ENCODE measurements at places on chromosomes 11 and 22. TPM values are rescaled to one million over a fixed set of nuclear protein-coding genes. Genes with fewer than 3 reads are reported as not detected.

- DNase-seq = no peak
Measured at GRCh38 chr22:47818496-47818895, 1056.0 kb downstream of the TBC1D22A start.

DNA sequence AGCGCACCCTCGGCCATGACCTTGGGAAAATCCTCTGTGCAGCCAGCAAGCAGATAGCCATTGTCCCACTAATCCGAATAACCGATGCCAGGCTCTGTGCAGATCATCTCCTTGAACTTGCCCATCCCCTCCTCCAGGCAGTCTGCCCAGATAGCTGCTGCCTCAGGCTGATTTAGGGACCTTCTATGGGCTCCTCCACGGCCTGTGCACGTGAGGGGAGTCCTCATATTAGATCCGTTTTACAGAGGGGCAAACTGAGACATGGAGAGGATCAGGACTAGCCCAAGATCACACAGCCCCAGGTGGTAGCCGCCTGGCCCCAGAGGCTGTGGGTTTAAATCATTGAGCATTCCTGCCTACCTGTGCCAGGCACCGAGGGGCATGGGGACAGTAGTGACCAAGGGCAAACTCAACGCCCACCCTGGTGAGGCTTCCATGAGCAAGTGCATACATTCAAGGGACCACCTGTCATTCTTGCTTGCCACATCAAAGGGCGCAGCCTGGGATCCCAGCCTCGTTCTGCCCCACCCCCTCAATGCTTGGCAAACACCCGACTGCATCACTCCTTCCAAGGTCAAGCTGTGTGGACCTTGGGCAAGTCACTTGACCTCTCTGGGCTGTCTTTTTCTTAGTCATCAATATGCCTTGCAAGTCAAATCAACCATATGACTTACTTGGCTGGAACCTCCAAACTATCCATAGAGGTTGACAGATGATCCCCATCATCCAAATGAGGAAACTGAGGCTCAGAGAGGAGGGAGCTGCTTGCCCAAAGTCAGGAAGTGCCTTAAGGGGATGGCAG lies 131.6 kb downstream of the MN1 start:
- no peak for DNase-seq

DNA sequence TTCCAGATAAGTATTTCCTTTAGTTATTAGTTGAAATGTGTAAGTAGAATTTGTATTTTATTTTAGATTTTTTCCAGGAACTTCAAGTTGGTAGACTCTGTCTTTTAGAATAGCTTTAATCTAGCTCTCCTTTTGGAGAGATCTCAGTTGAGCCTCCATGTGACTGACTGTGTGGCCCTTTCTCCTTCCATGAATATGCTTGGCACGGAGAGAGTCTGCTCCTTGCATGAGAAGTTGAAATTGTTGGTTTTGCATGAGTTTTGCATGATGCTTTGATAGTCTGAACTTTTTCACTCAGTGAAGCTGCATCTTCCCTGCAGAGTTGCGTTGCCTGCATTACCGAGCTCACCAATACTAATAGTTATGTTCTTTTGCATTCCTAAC lies 32.8 kb upstream of the CTTN start:
- DNase-seq = no peak

DNA sequence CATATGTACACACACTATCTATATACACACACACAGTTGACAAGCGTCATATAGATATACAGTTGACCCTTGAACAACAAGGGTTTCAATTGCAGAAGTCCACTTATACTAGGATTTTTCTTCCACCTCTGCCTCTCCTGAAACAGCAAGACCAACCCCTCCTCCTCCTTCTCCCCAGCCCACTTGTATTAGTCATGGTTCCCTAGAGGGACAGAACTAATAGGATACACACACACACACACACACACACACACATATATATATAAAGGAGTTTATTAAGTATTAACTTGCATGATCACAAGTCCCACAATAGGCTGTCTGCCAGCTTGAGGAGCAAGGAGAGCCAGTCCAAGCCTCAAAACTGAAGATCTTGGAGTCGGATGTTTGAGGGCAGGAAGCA lies 92.9 kb downstream of the DHCR7 start:
- DNase-seq = no peak

DNA sequence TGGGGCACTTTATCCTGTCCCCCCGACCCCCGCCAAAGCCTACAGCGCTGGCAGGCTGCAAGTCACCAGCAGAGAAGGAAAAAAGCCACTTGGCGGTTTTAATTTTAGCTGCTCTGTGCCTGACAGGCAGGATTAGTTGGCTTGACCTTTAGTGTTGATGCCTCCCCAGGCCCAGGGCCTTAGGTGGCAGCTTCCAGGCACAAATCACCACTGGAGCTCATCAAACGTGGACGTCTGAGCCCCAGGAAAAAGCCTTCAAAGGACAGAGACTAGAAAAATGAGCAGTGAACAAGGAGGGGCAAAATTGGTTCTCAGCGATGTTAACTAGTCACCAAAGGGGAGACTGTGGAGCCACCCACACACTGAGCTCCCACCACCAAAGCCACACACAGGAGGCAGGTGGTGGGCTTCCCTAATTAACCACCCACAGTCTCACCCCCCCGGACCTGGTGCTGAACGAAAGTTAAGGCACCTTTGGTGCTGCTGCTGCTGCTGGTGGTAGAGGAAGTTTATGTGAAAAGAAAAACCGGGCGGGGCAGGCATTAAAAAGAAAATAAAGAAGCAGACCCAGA lies 4.4 kb upstream of the PYGM start:
- DNase-seq = no peak

DNA sequence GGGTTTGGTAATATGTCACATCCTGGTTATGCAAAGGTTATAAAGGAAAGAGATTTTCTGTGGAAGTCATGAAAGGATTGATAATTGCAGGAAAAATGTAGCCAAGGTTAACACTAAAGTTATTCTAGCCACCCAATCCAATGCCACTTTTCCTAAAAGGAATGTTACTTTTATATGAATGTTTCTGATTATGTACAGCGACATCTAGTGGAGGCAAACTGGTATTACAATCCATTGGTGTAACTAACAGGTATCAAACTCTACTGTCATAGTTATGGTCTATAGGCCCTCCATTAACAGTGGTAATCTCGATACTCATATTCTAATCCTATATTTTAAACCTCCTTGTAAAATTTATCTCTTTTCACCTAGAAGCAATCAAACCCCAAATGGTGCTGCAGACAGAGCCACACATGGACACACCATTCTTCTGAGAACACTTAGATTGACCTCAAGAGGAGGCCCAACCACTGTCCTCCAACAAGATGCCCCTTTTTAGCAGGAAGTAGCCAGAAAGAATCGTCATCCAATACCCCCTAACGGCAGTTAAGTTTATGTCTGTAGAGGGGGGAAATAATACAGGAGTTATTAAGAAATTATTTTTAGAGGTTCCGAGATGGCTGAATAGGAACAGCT lies 74.9 kb upstream of the RAG2 start:
- DNase-seq = peak; percentile 3

DNA sequence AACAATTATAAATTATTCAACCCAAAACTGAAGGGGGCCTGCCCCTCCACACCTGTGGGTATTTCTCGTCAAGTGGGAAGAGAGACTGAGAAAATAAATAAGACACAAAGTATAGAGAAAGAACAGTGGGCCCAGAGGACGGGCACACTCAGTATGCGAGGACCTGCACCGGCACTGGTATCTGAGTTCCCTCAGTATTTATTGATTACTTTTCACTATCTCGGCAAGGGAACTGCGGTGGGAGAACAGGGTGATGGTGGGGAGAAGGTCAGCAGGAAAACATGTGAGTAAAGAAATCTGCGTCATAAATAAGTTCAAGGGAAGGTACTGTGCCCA lies 3.2 kb downstream of the C11orf54 start:
- no peak for DNase-seq

- DNase-seq = no peak
Measured at GRCh38 chr22:46537946-46538813, 760 bp upstream of the CELSR1 start.

- no peak for DNase-seq
Measured at GRCh38 chr22:25362215-25362882, 142.9 kb downstream of the CRYBB2 start.

GRCh38 chr11:66607126-66607834 lies 9.2 kb upstream of the RBM14 start:
- DNase-seq = peak; percentile 15

Gene P2RX3
- polyA plus RNA-seq = not detected

Gene LIF
- polyA plus RNA-seq = 121 TPM

Gene NRIP3
- polyA plus RNA-seq = 12.3 TPM

Gene BATF2
- 1.5 TPM for polyA plus RNA-seq

Gene GSTT2B
- 39.7 TPM for polyA plus RNA-seq

Gene SCT
- polyA plus RNA-seq = not detected

Gene HIC2
- 0.93 TPM for polyA plus RNA-seq

Gene SPON1
- polyA plus RNA-seq = 0.53 TPM

Gene PRDM10
- polyA plus RNA-seq = 4.7 TPM

All from AG04450 (cell line).